ENCODE measurements at places on chromosomes 2 and 18.
A peak's percentile ranks its signal among the peaks of the same experiment; 100 is the strongest.

DNA sequence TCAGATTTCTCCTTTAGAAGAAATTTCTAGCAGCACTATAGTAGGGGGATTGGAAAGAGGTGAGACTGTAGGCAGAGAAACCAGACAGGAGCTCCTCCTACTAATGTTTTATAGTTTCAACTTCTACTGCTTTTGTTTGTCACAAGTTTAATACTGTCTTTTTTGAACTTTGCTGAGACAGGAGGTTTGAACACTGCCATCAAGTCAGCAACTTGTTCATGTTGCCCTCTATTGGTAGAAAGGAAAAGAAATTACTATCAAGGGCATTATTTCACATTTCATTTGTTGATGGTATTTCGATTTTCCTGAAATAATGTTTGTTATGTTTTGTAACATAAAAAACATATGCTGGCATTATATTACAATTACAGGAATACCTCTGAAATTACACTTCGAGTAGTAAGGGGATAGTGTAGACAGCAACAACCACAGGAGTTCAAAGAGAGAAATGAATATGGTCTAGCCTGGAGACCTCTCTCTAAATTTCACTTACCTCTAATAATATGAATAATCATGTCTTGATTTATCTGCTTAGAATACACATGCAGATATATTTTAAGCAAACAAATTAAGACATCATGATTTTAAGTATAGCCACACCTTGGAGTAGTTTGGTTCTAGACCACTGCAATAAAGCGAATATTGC lies 12.4 kb upstream of the CCDC88A start:
- peak; percentile 71 for DNase-seq

DNA sequence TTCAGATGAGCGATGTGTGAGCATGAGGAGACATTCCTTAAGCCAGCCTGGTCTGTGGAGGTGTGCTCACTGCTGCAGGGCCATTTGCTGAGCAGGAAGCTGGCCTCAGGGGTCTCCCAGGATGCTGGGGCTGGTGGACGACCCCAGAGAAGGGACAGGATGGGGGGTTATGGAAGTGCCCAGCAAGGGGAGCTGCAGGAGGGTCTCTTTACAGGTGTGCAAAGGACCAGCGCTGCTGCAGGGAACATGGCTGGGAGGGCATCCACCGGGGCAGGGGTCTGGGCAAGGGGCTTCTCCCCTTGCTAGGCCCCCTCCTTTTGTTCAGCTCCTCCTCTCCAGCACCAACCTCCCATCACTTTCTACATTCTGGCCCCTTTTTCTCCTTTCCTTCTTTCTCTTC lies 185.2 kb downstream of the GBX2 start:
- no peak for DNase-seq

GRCh38 chr2:10634495-10634894 lies 55.3 kb downstream of the NOL10 start:
- no peak for DNase-seq

GRCh38 chr2:3678212-3678611 lies 20.2 kb downstream of the ALLC start:
- no peak for DNase-seq

DNA sequence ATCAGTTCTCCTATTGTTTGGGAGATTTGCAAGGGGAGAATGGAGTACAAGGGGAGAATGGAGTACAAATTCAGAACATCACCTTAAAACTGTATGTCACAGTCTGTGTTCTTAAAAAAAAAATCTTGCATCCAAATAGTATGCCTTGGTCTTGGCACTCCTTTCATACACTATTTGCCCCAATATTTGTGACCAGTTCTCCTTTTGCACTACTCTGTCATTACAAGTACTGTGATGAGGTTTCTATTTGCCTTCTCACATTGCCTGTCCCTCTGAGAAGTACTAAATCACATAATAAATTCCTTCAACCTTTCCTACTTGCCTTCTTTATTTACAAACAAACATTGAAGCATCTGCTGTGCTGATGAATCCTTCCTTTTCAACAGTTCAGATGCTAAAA lies 36.0 kb upstream of the NCK2 start:
- no peak for DNase-seq
